NCI-H345 (cell line): ENCODE measurements at places on chromosomes 4 and X.

DNA sequence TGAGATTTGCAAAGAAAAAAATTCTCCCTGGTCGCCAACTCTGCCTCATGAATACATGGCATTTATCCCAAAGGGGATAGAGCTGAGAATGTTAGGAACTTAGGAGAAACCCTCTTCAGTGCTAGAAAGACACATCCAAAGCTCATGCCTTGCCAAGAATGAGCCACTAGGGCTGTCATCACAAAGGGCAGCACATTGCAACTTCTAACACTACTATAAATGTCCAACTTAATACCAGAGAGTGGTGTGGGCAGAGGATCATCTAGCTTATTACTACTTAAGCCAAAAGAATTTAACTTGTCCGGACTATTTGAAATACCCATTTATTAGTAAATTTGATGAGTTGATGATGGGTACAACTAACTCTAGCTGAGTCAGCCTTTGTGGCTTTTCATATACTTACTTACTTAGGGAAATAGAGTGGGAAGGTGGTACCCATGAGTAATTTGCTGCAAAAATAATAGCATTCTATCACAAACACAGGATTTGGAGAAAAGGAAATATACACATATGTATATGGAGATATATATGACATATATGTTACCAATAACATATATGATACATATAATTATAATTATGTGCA lies 66.3 kb upstream of the GAB1 start:
- DNase-seq = no peak

GRCh38 chr4:57612279-57612678 lies 502.1 kb upstream of the IGFBP7 start:
- no peak for DNase-seq

GRCh38 chr4:16544251-16544721 lies 318.0 kb upstream of the TAPT1 start:
- no peak for DNase-seq

DNA sequence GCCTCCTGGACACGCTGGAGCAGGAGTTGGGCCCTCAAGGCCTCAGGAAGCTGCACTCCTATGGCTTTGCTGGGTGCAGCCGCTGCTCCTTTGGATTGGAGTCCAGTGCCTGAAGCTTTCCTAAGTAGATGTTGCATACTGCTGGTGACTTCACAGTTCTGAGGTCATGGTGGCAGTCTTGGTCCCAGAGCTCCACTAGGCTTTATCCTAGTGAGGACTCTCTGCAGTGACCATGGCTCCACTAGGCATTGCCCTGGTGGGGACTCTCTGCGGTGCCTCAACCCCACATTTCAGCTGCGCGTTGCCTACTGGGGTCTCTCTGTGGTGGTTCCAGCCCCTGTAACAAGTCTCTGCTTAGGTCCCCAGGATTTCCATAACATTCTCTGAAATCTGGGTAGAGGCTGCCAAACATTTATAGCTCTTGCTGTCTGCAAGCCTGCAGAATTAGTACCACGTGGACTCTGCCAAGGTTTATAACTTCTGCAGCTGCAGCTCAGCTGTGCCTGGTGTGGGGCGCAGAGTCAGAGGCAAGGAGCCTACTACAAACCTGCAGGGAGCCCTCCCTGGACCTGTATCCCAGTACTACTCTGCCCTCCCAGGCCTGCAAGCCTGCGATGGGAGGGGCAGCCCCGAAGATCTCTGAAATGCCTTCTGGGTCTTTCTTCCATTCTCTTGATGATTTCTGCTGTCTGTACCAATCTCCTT lies 46.0 kb upstream of the NFKB1 start:
- no peak for DNase-seq

DNA sequence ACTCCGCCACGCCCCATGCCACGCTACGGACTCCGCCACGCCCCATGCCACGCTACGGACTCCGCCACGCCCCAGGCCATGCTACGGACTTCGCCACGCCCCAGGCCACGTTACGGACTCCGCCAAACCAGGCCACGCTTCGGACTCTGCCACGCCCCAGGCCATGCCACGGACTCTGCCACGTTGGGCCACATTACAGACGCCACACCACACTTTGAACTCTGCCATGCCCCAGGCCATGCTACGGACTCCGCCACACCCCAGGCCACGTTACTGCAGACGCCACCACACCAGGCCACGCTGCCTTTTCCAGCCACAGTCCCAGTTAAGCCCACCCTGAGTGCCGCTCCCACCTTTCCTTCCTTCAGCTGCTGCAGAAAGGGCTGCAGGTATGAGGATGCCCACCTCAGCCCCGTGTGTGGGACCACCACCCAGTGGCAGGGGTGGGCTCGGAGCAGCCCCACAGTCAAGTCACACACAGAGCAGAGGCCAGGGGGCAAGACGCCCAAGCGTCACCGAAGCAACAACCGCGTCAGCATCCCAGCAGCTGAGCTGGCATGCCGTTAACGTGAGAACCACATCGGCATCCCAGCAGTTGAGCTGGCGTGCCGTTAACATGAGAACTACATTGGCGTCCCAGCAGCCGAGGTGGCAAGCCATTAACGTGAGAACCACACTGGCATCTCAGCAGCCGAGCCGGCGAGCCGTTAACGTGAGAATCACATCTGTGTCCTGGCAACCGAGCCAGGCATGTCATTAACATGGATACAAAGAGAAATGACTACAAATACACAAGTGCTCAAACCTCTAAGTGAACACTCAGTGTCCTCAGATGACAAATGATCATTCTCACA lies 26.4 kb downstream of the GAK start:
- no peak for DNase-seq

DNA sequence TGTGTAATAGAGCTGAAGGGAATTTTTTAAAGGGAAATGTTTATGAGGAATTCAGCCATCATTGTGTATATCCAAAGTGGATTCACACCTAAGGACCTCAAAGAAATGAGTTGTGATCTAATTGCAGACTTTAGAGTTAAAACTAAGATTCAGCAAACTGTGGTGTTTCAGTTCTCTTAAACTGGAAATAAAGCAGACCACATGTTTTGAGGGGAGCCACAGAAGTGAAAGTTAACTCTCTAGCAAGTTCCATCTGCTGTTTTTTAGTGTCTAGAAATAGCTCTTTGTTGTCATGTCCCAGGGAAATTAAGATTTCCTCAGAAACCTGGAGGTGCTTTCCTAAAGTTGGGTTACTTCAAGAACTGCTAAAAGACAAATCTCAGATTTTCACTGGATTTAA lies 97.3 kb upstream of the DDX3X start:
- no peak for DNase-seq

- DNase-seq = no peak
These were observed 29.3 kb downstream of the CRMP1 start for GRCh38 chr4:5863461-5864113.

DNA sequence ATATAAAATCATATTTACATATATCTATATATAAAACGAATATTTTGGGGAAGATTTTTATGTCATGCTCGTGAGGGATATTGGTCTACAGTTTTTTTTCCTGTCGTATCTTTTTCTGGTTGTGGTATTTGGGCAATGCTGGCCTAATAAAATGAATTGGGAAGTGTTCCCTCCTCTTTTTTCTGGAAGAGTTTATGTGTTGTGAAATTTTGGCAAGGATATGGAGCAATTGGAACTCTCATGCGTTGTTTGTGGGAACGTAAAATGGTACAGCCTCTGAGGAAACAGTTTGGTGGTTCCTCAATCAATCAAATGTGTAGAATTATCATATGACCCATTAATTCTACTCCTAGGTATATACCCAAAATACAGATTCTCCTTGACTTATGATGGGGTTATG lies 69.8 kb downstream of the ZNF182 start:
- no peak for DNase-seq

DNA sequence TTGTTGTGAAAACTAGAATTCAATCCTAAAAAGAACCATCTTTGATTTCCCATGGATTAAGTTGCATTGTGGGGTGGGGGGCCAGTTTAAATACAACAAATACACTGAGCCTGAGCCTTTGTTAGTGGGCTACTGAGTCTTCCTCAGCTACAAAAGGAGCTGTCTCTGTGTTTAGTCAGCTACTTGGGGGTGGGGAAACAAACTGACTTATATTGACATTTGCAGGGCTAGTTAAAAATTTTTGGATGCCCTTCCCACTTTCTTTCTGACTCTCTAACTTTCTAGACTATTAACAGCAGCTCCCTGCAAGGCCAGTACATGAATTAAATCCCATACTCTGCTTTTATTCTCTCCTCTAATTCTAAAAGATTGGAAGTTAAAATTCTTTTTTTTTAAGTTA lies 32.5 kb upstream of the FHDC1 start:
- no peak for DNase-seq

GRCh38 chr4:14853176-14853943 lies 148.9 kb upstream of the CPEB2 start:
- DNase-seq = no peak

GRCh38 chr4:2248821-2249261 lies 6.9 kb upstream of the HAUS3 start:
- no peak for DNase-seq

DNA sequence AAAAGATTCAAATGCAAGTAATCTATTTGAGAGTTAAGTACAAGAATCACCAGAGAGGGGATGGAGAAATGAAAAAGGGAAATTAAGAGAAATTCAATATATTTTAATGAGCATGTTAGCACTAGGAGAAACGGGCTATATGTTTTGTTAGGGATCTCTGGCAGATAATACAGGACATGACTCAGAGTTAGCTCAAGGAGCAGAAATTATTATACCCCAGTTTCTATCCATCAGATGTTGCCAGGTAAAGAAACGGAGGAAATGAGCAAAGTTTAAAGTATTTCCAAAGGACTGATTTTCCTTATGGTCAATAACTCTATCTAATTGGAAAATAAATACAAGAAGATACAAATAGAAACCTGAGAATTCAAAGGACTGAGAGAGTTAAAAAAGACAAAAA lies 867.6 kb downstream of the TRAM1L1 start:
- DNase-seq = no peak

GRCh38 chrX:48496660-48497059 lies 12.1 kb upstream of the PORCN start:
- no peak for DNase-seq

GRCh38 chr4:40040908-40041307 lies 15.7 kb upstream of the N4BP2 start:
- DNase-seq = no peak

GRCh38 chr4:6024313-6024960 lies 6.2 kb upstream of the C4orf50 start:
- DNase-seq = no peak

- peak; percentile 50 for DNase-seq
These were observed 15.1 kb downstream of the SLC2A9 start for GRCh38 chr4:10006231-10006600.

- no peak for DNase-seq
These were observed 377.3 kb downstream of the ARAP2 start for GRCh38 chr4:35867057-35867456.

DNA sequence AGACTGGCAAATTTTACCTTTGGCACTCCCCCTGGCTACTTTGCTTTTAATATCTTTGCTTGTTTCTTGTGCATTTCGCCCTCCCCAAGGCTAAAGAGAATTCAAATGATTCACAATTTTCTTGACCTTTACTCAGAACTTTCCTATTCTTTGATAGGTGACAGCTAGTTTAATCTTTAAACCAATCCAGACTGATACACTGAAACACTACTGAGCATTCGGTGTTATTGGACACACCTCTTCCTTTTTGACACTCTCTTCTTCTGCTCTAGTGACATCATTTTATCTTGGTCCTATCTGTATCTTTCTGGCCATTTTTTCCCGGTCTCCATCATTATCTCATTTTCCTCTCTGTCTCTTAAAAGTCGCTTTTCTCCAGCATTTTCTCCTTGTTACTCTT lies 103.1 kb downstream of the IL1RAPL2 start:
- DNase-seq = no peak

DNA sequence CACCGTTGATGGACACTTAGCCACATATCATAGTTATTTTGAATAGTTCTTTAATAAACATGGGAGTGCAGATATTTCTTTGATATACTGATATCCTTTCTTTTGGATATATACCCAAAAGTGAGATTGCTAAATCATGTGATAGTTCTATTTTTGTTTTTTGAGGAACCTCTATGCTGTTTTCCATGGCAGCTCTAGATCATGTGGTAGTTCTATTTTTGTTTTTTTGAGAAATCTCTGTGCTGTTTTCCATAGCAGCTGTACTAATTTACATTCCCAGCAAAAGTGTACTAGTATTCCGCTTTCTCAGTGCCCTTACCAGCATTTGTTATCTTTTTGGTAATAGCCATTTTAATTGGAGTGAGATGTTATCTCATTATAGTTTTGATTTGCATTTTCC lies 3.6 kb downstream of the SH3BGRL start:
- no peak for DNase-seq

GRCh38 chr4:140243278-140243753 lies 89.3 kb upstream of the MAML3 start:
- DNase-seq = peak; percentile 76

- no peak for DNase-seq
These were observed 52.3 kb downstream of the CPEB2 start for GRCh38 chr4:15054541-15054940.

DNA sequence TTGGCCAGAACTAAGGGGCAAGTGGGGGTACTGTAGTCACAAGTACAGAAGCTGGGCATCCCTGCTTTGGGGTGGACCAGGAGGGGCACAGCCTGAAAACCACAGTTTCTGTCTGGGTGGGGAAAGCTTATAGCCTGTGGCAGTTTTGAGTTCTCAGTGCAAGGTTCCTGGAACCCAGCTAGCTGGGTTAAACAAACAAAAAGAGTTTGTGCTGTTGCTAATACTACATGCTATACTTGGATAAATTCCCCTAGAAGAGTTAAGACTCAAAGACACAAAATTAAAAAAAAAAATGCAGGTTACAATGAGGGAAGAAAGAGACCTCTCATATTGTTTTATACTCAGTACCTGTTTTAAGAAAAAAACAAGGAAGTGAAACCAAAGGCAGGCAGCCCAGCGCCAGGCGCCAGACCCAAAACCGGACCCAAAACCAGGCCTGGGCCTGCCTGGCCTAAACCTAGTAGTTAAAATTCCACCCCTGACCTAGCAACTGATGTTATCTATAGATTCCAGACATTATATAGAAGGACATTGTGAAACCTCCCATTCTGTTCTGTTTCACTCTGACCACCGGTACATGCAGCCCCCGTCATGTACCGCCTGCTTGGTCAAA lies 50.8 kb downstream of the SLC2A9 start:
- no peak for DNase-seq

DNA sequence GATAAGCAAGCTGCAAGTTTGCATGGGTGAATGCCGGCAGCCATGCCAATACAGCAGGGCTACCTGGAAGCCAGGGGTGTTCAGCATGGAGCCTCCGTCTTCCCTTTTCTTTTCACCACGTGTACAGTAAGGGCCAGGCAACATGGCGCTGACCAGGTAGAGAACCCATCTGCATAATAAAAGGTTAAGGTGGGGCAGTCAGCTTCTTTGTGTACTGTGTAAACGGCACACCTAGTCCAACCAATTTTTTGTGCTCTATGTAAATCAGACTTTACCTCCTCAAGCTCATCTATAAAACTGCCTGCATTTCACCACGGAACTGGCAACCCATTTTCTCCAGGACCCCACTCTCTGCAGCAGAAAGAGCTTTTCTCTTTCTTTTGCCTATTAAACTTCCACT lies 286.8 kb upstream of the VCX3A start:
- no peak for DNase-seq
